ENCODE measurements at places on chromosomes 7 and 10.

DNA sequence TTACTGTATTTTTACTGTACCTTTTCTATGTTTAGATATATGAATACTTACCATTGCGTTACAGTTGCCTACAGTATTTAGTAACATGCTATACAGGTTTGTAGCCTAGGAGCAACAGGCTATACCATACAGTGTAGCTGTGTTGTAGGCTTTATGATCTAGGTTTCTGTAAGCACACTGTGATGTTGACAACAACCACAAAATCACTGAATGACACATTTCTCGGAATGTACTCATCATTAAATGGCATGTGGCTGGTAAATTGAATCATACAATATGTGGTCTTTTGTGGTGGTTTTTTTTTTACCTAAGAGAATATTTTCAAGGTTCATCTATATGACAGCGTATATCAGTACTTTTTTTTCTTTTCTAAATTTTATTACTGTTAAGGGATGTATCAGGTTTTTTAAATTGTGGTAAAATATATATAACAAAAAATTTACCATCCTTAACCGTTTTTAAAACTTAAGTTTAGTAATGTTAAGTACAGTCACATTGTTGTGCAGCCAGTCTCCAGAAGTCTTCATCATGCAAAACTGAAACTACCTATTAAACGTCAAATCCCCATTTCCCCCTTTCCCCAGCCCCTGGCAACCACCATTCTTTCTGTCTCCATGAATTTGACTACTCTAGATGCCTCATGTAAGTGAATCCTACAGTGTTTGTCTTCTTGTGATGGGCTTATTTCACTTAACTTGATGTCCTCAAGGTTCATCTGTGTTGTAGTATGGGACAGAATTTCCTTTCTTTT, 21.5 kb downstream of the BTAF1 start:
- DNase-seq: no peak

- no peak for DNase-seq
Measured at GRCh38 chr7:113004726-113005454, 81.7 kb downstream of the GPR85 start.

DNA sequence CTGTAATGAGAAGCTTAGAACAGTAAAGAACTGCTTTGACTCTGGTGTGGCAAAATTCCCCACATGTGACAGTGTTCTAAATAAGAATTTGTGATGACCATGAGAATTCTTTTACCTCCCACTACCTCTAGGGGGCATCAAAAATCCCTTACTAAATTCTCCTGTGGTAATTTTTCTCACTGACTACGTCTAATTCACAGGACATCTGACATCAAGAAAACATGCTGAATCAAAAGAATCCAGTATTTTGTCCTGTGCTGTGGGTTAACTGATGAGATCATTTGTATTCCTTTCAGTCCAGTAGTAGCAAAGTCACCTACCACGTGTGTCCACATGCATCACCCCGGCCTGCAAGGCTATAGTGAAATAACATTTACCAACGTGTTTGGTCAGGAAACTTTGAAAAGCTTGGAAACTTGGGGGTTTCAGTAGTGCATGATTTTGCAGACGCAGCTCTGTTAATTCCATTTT, 103.8 kb downstream of the ATE1 start:
- DNase-seq: no peak

- DNase-seq: no peak
Measured at GRCh38 chr10:77544617-77545016, 93.0 kb downstream of the KCNMA1 start.

- DNase-seq: no peak
Measured at GRCh38 chr7:43700646-43701499, 28.4 kb downstream of the COA1 start.

DNA sequence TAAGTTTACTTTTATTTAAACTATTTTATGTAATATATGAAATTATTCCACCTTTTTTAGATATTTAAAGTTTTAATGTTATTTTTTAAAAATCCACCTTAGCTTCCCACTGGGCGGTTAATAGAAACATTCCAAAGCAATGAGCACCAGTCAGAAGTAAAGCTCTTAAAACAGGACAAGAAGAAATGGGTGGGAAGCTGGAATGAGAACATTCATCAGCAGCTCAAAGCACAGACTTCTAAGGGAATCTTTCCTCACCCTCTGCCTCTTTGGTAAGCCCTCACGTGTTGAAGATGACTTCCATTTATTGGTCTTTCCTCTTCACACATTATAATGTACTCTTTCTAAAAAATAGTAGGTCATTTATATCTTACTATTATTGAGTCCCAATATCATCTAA, 3.1 kb downstream of the AGMO start:
- no peak for DNase-seq
